C1 segment of cervical spinal cord (tissue), 14 donors: ENCODE measurements at places on chromosomes 6 and 20.
A peak's percentile ranks its signal among the peaks of the same experiment; 100 is the strongest.

- DNase-seq = no peak
Observed at GRCh38 chr6:166693880-166694279, 66.8 kb upstream of the RPS6KA2 start.

- no peak for DNase-seq
Observed at GRCh38 chr6:24907919-24908649, 27.7 kb downstream of the RIPOR2 start.

- peak; percentile 76 for DNase-seq
Observed at GRCh38 chr20:10524034-10524476, 89.0 kb downstream of the SLX4IP start.

- DNase-seq = no peak
Observed at GRCh38 chr20:14879020-14879697, 541.7 kb upstream of the FLRT3 start.

DNA sequence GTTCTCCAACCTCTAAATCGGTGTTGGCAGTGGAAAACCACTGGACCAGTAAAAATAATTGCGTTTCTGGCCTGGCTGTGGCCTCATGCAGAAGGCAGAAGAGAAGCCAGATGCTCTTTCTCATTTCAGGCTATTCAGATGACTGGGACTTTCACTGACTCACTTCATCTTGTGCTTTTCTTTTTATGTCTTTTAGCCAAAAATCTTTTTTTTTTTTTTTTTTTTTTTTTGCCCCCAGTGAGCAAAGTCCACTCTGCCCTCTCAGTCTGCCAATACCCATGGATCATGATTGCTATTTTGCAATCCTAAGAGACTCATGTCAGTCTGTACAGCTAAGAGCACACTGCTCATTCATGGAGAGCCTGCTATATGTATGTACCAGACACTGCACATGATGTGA is 962.5 kb downstream of the KIF16B start:
- DNase-seq = no peak

DNA sequence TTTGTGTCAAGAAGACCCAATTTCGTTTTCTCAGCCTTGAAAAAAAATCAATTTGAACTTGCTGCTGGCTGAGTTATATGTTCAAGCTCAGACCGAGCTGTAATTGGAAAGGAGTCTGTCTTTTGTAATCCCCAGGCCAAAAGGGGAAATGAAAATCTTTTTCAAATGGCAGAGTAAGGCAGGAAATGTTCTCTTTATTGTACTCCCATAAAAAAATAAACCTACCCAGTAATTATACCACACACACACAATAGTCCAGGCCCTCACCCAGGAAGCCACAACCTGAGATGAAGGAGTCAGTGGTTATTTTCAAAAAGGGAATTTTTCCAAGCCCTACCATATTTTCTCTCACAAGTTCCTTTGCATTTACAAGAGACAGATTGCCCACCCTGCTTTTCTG is 45.3 kb downstream of the CLIC5 start:
- DNase-seq = no peak

DNA sequence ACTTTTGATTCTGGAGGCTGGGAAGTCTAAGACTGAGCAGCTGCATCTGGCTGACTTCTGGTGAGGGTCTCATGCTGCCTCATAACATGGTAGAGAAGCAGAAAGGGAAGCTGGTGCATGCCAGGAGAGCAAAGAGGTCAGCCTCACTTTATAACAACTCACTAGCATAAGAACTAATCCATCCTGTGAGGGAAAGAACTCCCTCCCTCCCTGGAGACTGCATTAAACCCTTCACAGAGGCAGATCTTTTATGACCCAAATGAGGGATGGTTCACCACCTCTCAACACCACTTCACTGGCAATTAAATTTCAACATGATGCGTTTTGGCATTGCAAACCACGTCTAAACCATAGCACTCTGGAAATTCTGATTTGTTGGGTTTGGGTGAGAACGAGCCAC is 33.9 kb downstream of the STXBP5 start:
- DNase-seq = no peak
